GM19239 (cell line): ENCODE measurements at places on chromosomes 1 and 21.

- no peak for DNase-seq
Observed at GRCh38 chr1:112625696-112626095, 6.1 kb downstream of the CAPZA1 start.

- no peak for DNase-seq
Observed at GRCh38 chr1:174967845-174968705, 31.7 kb upstream of the CACYBP start.

GRCh38 chr1:95301614-95302013, 67.6 kb downstream of the RWDD3 start:
- no peak for DNase-seq

- DNase-seq: no peak
Observed at GRCh38 chr1:62336995-62337705, 17.9 kb upstream of the KANK4 start.

DNA sequence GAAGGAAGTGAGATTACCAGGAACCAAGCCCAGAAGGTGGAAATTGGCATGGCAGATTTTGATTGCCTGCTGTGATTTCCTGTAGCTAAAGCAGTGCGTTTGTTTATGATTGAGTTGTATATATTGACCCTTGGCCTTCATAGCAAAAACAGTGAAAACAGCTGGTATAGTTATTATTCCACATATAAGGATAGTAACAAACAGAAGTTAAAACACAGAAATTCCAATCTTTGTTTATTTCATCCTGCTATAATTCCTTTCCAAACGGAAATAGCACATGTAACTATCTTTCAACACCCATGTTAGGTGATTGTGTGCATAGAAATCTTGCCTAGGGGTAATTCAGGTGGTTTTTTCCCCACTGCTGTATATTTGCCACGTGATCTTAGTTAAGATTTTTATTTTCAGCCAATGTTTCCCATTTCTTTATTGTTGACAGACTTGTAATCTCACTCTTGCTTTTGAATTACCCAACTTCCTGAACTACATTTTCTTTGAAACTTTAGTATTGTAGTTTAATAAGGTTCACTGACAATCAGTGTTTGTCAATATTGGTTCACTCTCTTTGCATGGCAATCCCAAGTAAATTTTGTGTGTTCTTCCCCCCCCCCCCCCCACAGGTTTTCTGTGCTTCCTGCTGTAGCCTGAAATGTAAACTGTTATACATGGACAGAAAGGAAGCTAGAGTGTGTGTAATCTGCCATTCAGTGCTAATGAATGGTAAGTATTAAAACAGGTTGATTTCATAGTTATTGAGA, 102.7 kb downstream of the CC2D1B start:
- DNase-seq: no peak
